ENCODE measurements at places on chromosomes 13 and 19.

- DNase-seq = no peak
Measured at GRCh38 chr19:8155318-8155717, 5.9 kb upstream of the FBN3 start.

- DNase-seq = no peak
Measured at GRCh38 chr13:39349391-39349960, 253.5 kb downstream of the LHFPL6 start.

- no peak for DNase-seq
Measured at GRCh38 chr19:38378866-38379265, 4.5 kb downstream of the PSMD8 start.

- DNase-seq = no peak
Measured at GRCh38 chr19:17902701-17903100, 30.1 kb upstream of the CCDC124 start.

GRCh38 chr13:95087746-95088305 lies 213.4 kb downstream of the ABCC4 start:
- no peak for DNase-seq

DNA sequence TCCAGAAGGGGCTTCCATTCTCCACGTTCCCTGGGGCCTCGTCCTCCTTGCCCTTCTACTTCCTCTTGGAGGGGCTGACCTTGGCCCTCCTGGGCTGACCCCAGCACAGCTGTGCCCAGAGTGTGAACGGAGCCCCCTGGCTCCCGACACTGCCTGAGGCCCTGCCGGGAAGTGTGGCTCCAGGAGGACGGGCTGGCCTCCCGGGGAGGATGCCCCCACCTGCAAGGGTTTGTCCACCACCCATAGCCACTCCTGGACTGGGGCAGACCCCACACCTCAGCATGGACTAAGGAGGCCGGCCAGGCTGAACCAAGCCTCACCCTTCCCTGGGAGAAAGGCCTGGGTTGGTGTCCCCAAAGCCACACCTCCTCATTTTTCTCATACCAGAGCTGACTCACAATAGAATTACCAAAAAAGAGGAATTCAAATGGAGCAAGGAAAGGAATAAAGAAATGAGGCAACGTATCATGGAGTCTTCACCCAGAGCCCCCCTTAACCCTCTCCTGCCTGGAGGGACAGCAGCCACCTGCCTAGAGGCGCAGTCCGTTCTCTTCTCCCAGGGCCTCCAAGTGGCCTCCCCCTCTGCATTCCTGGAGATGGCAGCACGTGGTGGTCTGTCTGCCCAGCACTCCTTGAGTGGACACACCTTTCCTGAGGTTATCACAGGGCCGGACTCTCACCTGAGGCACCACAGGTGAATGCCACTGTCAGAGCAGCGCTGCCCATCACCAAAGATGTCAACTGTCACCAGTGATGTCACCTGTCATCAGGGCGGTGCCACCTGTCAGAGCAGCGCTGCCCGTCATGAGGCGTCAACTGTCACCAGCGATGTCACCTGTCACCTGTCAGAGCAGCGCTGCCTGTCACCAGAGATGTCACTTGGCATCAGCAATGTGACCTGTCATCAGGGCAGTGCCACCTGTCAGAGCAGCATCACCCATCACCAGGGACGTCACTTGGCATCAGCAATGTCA lies 3.1 kb upstream of the C13orf46 start:
- no peak for DNase-seq

DNA sequence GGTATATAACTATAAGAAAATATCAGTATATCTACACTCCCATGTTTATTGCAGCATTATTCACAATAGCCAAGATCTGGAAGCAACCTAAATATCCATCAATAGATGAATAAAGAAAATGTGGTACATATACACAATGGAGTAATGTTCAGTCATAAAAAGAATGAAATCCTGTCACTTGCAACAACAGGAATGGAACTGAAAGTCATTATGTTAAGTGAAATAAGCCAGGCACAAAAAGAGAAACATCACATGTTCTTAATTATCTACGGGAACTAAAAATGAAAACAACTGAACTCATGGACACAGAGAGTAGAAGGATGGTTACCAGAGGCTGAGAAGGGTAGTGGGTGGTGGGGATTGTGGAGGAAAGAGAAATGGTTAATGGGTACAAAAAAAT lies 665.2 kb downstream of the TBC1D4 start:
- no peak for DNase-seq

DNA sequence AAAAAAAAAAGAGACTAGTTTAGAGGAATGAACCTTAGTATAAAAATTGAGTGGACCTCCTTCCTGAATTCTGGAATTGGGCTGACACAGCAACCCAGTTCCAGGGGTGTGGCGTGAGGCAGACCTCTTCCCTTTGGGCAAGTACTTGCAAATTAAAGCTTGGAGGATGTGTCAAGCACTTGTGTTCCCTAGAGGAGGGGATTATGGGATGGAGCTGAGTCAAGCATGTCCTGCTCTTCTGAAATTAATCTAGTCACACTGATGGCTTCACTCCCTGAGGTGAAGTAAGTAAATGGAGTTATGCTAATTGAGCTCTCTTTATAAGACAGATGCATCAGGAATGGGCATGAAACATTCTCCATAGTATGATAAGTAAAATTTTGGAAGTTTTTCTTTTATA lies 107.7 kb upstream of the HTR2A start:
- DNase-seq = no peak

DNA sequence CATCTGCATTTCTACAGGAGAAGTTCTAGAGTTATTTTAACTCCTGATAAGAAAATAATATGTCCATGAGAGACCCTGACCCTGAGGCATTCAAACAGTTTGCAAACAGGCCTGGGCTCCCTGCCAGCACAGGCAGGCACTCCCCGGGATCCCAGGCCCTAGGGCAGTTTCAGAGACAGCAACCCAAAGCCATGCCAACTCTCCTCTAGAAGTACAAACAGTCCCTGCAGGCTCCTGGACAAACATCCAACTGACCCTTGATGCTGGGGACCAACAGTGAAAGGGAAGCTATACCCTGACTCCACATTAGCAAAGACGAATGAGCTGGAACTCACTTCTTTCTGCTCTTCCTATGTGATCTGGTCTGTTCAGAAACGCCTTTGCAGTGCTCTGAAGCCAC lies 44.8 kb downstream of the CCDC70 start:
- no peak for DNase-seq

DNA sequence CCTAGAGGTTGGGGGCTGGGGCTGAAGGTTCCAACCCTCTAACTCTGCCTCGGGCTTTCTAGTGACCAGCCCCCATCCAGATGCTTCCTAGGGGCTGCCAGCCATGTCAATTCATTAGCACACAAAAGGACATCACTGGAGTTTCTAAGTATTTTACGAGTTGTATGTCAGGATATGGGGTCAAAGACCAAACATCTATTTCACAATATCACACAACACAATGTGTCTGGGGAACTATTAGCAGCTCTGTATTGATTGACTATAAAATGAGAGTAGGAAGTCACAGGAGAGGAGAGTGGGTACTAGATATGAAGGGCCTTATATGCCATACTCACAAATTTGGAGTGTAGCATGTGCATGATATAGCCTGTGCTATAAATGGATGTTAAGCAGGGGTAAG lies 42.1 kb downstream of the LPAR6 start:
- DNase-seq = no peak

DNA sequence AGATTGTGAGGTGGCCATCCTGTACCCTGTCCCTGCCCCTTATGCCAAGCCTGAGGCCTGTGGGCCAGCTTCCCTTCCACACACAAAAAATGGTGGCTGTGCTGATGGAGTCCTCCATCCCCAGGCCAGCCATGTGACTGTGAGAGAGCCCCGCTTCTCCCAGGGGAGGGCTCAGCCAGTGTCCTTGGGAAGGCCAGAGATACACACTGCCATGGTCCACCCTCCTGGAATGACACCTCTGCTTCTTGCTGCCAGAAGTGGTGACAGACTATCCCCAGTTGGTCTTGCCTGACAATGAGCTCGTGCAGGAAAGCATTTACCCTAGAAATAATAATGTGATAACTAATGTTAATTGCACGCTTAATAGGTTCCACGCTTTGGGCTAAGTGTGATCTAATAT lies 38.0 kb downstream of the FAM124A start:
- DNase-seq = no peak

DNA sequence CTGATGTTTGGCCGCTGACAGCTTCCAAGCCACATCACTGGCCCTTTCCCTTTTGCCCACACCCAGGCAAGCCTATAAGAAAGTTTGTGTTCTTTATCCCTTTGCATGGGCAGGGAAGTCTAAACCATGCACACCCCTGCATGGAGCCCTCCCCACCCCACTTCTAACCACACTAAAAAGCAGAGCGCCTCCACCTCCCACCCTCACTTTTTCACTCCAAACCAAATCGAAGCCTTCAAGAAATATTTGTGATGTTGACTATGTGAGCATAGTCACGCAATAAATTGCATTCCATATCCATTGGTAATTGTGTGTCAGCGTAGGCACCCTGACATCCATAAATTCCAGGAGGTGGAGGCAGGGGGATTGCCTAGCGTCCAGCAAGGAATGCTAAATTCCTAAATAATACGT lies 104.4 kb upstream of the LSM14A start:
- DNase-seq = no peak

- no peak for DNase-seq
Measured at GRCh38 chr13:109655206-109655600, 131.2 kb downstream of the IRS2 start.

DNA sequence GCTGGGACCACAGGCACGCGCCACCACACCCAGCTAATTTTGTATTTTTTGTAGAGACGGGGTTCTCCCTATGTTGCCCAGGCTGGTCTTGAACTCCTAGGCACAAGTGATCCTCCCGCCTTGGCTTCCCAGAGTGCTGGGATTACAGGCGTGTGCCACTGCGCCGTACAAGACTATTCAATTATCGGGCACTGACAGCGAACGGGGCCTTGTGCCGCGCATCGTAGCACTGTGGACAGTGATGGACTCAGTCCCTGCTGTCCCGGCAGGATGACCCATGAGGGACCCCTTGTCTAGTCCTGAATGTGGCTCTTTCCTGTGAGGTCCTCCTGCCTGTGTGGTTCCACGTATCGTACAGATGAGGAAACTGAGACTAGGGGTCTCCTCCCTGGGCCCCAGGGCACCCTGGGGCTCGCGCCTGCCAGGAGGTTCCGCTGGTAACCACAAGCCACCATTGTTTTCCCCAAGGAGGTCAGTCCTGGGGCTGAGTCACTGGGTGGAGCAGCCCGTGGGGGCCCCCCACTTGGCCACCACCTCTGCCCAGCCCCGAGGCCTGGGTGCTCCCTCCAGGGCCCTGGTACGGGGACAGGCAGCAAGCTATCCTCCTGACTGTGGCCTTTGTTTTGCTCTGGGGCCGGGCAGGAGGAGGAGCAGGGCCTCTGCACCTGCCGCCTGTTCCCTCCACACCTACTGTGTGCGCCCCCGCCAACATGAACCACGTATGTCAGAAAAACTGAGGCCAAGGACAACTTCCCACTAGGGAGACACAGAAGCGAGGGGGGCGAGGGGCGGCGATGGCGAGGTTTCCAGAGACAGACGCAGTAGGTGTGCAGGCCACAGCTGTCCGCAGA lies 2.9 kb upstream of the TCF3 start:
- DNase-seq = no peak

GRCh38 chr13:114105521-114106225 lies 26.8 kb downstream of the RASA3 start:
- no peak for DNase-seq

DNA sequence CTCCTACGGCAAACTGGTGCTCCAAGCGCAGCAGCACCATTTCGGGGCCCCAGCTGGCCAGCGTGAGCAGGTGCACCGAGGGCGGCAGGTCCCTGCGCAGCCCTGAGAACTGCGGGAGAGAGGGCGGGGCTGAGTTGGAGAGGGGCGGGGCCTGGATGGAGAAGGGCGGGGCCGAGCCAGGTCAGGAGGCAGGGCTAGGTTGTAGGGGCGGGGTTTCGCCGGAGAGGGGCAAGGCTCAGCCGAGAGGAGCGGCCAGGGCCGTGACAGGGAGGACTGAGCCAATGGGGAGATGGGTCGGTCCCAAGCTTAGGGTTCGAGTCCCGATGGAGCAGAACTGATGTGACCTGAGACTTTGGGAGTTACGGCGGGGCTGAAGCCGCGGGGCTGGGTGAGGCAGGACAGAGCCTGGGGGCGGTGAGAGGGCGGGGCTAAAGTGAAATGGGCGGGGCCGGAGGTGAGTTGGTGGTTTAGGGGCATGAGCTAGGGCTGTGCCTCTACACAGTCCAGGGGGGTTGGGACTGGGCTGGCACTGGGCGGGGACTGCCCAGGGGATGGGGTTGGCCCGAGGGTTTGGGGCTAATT lies 19.0 kb downstream of the MAN2B1 start:
- no peak for DNase-seq

GRCh38 chr13:59879281-59879680 lies 284.4 kb downstream of the DIAPH3 start:
- no peak for DNase-seq

DNA sequence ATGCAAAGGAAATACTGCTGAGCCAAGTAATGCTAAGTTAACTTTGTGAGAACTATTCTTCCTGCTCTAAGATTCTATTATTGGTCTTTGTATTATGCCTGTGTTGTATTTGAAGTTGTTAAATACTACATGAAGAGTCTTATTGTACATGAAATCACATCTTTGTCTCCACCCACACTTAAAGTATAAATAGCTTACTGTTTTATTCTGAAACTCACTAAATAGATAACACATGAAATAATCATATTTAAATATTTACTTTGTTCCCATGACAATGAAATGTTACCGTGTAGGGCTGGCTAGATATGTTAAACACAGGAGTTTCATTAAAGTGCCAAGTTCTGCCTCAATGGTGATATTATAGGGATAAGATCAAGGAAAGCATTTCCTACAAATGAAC lies 562.1 kb upstream of the ATXN8OS start:
- DNase-seq = no peak

DNA sequence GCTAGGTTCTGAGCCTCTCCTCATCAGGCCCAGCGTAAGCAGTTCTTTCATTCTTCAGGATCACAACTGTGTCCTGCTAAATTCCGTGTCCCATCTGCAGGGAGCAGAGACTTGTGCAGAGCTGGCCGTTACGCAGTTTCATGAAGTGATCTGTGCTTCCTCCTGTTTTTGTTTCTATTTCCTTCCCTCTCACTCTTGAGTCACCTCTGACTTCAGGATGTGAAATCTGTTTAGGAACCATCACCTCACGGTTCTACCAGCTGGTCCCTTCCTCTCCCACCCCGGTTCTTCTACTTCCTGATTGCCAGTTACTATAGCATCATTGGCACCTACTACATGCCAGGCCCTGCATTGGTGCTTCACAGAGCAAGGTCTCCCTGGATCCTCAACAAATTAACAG lies 8.5 kb downstream of the MAU2 start:
- DNase-seq = no peak

GRCh38 chr13:34357435-34358232 lies 539.7 kb downstream of the RFC3 start:
- DNase-seq = no peak

DNA sequence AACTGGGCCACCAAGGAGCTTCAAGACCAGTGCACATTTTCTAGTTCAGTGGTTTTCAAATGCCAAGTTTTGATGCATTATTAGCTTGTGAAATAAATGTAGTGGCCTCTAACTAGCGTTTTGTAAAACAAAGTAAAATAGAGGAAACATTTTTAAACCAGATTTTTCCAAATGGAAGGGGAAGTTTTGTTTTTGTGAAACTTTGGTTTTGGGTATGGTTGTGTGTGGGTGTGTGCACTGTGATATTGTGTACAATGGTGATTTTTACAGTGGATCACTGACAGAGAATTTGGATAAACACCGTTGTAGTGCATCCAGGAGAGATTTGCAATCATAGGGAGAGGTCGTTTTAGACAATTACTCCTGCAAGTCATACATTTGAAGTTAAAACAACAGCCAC lies 108.9 kb downstream of the SLC7A1 start:
- DNase-seq = no peak
